COR-L47 (cell line): ENCODE measurements at places on chromosomes 2 and 18.

DNA sequence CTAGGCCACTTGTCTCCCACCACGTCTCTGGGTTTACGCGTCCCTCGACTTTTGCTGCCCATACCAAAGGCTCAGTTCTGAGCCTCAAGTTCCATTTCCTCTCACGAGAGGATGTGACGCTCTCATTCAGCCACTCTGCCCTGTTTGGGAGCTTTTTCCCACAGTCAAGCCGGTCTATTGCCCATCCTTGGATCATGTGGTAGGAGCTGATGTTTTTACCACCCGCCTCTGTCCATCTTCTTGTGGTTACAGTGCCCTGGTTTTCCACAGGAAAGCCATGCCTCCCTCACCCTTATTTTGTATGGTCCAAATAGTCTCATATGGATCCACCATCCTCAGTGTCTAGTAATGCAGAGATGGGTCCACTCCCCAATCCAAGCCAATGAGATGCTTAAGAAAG lies 20.4 kb downstream of the FBXO36 start:
- DNase-seq = no peak

DNA sequence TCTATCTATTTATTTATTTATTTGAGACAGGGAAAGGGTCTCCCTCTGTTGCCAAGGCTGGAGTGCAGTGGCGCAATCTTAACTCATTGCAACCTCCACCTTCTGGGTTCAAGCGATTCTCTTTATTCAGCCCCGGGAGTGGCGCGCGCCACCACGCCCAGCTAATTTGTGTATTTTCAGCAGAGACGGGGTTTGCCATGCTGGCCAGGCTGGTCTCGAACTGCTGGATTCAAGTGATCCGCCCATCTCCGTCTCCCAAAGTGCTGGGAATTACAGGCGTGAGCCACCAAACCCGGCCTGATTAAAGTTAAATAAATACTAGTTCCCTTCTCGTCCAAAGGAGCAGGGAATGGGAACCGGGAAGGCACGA lies 4.2 kb upstream of the CTDSP1 start:
- DNase-seq = no peak

- DNase-seq = no peak
These were observed 28.8 kb downstream of the CNRIP1 start for GRCh38 chr2:68290901-68291300.

- DNase-seq = no peak
These were observed 59.2 kb downstream of the AAK1 start for GRCh38 chr2:69584127-69584889.

DNA sequence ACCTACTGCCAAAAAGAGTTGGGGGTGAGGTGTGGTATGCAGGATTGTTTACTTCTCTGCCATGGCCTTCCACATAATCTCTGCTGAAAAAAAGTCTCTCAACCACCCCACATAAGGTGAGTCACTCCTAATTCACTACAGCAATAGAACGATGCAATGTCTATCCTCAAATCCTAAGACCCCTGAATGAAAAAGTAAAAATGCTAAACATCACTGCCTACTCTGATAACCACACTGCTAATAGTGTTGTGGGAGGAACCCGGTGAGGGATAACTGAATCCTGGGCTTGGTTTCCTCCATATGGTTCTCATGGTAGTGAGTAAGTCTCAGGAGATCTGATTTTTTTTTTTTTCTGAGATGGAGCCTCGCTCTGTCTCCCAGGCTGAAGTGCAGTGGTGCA lies 252.5 kb downstream of the PIEZO2 start:
- no peak for DNase-seq

DNA sequence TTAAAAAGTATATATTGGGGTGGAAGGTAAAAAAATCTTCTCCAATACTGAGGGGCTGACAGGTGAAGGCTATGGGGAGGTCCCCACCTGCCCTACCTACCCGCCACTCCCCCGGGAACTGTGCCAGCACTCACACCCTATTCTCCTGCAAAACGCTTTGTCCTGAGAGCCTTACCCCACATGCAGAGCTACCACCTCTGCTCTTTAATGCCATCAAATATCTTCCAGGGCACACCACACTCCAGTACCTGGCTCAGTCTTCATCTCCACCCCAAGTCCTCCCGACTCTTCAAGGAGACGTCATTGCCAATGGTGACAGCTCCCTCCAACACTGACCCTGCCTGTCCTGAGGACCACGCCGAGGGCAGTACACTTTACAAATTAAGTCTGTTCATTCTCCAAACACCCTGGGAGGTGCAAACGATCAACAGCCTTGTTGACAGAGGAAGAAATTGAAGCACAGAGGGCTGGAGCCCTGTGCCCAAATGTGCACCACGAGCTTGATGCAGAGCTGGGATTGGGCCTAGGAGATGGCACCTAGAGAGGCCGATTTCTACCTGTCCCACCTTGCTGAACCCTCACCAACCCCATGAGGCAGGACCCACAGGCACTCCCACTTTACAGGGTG lies 6.0 kb upstream of the GPR55 start:
- no peak for DNase-seq

GRCh38 chr2:152050915-152051314 lies 47.9 kb downstream of the CACNB4 start:
- no peak for DNase-seq

DNA sequence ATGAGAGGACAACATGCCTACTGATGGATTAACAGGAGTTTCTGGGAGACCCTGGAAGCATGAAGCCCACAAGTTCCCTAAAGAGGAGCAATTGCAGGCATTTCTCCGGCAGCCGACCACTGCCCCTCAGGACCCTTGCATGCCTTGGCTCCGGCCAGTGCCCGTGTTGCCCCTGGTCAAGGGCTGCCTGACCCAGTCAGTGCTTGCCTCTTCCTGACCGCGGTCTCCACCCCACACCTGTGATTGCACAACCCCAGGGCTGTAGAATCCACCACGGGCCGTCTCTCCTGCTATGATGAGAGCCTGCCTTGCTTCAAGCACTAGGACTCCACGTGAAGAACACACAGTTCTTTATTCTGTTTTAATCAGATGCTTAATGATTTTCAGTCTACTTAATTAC lies 127.5 kb downstream of the GLI2 start:
- DNase-seq = no peak

DNA sequence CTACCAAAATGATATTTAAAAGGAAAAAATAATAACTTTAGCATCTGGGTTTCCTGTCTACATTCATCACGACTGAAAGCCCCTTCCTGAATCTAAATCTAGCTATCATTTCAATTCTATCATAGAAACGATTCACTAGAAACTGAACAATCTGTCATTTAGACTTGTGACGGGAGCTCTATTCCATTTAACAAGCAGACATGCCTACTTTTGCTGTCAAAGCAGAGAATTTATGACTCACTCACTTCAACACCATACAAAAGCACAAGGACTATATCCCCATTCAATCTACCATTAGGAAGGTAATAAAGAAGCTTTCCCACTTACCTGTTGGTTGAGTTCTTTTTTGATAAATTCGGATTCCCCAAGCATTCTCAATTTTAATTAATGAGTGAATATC lies 1072.3 kb downstream of the LRP1B start:
- no peak for DNase-seq

GRCh38 chr2:15747603-15748471 lies 156.2 kb downstream of the DDX1 start:
- no peak for DNase-seq

- peak; percentile 42 for DNase-seq
These were observed 2.0 kb downstream of the BCL11A start for GRCh38 chr2:60551240-60552077.

DNA sequence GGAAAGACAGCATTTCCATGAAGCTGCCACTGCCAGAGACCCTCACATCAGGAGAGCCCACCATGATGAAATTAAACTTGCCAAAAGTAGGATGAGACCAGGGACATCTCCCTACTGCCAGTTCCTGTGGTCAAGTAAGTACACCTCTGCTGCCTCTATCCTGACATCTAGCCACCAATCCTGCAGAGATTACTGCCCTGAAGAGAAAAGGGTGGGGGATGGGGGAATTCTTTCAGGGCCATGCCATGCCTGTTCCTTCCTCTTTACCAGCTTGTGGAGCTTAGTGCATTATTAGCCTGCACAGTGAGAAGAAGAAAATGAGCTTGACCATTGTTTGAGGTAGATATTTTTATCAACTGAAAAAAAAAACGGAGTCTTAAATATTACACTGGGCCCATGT lies 397.2 kb upstream of the CDH2 start:
- no peak for DNase-seq

DNA sequence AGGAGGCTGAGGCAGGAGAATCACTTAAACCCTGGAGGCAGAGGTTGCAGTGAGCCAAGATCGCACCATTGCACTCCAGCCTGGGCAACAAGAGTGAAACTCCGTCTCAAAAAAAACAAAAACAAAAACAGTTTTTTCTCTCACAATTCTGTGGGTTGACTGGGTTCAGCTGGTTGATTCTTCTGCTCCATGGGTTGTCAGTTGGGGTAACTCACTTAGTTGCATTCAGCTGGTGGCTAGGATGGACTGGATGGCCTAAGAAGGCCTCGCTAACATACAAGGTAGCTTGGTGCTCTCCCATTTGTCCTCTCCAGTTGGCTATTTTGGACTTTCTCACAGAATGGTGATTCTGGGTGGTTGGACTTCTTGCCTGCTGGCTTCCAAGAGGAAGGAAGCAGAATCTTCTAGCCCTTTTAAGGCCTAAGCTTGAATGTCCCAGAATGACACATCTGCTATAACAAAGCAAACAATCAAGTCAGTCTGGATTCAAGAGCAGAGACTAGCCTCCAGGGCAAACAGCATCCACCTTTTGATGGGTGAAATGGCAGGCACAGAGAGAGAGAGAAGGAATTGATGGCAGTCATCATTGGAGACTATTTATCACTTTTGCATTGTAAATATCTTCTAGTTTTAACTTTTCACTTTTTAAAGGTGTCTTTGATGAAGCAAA lies 17.9 kb downstream of the LAMA3 start:
- DNase-seq = no peak

DNA sequence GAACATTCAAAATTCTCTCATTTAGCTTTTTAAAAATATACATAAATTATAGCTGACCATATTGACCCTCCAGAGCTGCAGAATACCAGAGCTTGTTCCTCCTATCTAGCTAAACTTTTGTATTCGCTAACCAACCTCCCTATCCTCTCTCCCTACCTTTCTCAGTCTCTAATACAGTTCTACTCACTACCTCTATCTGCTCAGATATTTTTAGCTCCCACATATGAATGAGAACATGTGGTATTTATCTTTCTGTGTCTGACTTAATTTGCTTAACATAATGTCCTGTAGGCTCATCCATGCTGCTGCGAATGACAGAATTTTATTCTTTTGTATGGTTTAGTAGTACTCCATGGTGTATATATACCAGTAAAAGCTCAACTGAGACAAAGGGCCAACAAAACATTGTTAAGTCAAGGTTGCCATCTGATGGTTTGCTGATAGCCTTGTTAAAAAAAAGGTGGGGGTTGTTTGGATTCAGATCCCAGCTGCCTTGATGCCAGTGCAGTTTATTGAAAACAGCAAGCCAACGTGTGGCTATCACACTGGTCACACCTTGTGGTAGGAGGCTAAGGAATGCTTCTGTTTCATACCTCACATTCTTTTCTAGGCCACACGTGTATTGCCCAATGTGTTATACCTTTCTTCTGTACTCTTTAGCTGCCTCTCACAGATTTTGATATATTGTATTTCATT lies 101.5 kb downstream of the VWA3B start:
- DNase-seq = no peak

DNA sequence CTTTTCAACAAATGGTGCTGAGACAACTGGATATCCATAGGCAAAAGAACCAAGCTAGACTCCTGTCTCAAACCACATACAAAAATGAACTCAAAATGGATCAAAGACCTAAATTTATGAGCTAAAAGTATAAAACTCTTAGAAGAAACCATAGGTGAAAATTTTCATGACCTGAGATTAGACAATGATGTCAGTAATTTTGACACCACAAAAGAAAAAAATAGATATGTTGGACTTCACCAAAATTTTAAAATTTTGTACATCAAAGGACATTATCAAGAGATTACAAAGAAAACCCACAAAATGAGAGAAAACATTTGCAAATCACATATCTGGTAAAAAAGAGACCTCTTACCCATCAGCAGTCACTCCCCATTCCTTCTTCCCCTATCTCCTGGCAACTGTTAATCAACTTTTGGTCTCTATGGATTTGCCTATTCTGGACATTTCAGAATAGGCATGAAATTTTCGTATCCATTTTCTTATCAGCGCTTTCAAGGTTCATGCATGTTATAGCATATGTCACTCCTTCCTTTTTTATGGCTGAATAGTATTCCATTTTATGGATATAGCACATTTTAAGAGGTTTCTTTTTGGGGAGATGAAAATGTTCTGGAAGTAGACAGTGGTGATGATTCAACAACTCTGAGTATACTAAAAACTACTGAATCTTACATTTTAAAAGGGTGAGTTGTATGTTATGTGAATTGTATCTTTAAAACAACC lies 43.3 kb downstream of the FAM178B start:
- DNase-seq = no peak

DNA sequence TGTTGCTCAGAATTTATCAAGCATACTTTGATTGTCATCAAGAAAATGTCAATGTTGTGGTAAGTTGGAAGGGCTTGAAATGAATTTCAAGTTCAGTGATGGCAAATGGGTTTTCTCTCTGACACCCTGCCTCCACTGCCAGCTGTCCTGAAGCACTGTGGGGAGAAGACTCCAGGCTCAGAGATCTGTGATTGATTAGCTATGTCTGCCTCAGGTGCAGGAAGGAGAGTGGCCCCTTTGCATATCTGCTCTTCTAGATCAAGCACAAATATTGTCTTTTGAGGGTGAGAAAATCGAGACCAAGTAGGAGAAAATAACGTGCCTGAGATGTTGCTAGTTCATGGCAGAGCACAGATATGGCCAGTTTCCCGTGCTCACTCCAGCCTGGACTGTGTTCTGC lies 178.8 kb upstream of the GLI2 start:
- no peak for DNase-seq

GRCh38 chr2:208189069-208189809 lies 591 bp downstream of the C2orf80 start:
- no peak for DNase-seq

DNA sequence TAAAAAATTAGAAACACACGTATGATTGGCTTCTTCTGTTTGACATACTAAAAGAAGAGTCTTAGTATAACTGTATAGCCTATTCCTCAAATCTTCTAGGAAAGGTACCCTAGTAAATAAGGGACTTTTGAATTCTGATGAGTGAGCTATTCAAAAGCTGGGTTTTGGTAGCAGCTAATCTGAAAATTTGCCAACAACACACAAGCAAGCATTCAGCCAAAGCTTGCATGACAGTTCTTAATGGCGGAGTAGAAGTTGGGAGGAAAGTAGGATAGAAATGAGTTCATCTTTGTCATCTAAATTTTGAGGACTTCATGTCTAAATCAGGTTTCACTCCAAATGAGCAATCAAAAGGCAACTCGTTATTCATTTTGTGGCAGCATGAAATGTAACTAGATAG lies 813.0 kb downstream of the MBD2 start:
- DNase-seq = no peak

GRCh38 chr2:170739507-170740046 lies 24.4 kb downstream of the SP5 start:
- DNase-seq = no peak

GRCh38 chr2:38259311-38259710 lies 117.8 kb downstream of the ATL2 start:
- no peak for DNase-seq

GRCh38 chr2:159427048-159427447 lies 140.5 kb upstream of the WDSUB1 start:
- no peak for DNase-seq

- DNase-seq = no peak
These were observed 44.1 kb downstream of the ZNF385B start for GRCh38 chr2:179817181-179817841.

- DNase-seq = no peak
These were observed 22.6 kb downstream of the PLEK start for GRCh38 chr2:68387408-68388350.
